ENCODE measurements at places on chromosomes 13 and 19.

DNA sequence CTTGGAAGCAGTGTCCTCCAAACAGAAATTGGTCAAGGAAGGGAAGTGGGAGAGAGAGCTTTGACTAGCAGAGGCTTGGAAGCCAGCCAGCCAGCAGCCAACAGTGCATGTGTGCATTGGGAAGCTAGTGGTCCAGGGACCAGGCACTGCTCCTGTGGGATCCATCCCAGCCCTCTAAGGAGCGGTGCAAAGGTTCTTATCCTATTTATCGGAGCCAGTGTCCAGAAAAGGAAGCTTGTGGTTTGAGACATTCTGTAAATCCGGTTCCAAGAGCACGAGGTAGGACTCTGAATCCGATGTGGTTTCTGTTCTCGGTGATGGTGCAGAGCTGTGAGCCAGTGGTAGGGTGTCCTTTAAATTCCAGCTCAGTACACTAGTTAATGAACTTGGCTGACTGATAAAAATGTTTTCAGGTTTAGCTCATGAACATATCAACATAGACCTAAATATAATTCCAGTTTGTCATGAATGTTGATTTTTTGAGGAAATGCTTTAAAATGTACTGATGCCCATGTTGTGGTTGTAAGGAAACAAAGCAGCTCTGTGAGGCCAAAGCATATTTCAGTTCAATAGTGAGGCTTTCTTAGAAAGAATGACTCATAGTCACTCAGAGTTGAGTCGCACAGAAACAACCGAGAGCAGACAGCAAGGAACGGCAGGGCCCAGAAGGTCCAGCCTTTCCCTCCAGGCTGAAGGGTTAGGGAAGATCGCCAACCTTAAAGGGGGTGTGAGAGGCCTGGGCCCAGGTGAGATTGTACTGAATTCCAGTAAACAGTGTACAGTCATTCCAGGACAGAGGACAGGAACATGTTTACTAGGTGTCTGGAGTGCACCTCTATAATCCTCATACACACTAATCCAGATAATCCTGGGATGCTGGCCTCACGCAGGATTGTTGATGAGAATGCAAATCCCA is 21.5 kb upstream of the GARRE1 start:
- no peak for DNase-seq

- no peak for DNase-seq
Measured at GRCh38 chr19:3608079-3608641, 1.5 kb upstream of the TBXA2R start.

GRCh38 chr19:12774588-12775555 is at the start of gene HOOK2:
HOOK2 (minus strand) TSS chr19:12775552; CDS start chr19:12775449, 103 bp downstream.
- peak; percentile 37 for DNase-seq

GRCh38 chr19:8584965-8585893 is 8.0 kb upstream of the MYO1F start:
- DNase-seq, result no peak

- no peak for DNase-seq
Measured at GRCh38 chr19:57633832-57634131, 814 bp downstream of the ZNF211 start.

GRCh38 chr13:44075113-44075512 is 195.4 kb downstream of the LACC1 start:
- DNase-seq, result no peak

GRCh38 chr13:105914291-105915036 is 621.0 kb downstream of the EFNB2 start:
- no peak for DNase-seq

DNA sequence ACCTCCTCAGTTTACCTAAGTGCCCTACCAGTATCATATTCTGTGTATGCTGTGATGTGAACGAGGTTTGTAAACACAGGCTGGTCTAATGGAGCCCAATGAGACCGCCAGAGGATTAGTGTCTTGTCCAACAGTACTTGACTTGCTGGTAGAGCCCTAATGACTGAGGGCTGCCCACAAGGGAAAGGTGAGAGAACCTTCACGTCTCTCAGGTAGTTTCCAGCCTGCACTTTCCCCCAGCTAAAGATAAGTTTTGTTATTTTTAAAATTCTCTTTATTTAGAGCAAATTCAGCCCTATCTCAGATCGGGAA is 498 bp upstream of the RBM26 start:
- DNase-seq, result no peak

DNA sequence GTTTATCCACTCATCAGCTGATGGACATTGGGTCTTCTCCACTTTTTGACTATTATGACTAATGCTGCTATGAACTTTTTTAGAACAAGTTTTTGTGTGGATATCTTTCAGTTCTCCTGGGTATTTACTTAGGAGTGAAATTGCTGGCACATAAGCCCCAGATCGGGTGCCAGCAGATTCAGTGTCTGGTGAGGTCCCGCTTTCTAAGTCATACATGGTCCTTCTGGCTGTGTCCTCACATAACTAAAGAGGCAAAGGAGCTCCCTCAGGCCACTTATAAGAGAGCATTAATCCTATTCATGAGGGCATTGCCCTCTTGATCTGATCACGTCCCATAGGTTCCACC is 600 bp upstream of the ZNF226 start:
- DNase-seq, result peak; percentile 2

DNA sequence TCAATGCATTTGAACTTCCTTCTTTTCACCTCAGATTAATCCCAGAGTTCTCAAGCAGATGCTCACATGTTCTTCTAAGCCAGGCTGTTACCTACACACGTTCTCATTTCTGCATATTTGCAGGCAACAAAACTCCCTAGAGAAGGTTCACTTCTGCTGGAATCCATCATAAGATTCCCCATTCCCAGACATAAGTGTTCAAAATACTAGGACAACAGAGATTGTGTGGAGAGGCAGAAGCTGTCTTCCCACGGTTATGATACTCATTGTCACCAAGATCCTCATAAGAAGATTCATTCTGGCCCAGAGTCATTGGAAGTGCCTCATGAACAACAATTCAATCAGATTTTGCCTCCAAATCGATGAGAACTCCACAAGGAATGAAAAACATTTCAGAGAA is 931.6 kb upstream of the MIR17HG start:
- DNase-seq, result no peak

DNA sequence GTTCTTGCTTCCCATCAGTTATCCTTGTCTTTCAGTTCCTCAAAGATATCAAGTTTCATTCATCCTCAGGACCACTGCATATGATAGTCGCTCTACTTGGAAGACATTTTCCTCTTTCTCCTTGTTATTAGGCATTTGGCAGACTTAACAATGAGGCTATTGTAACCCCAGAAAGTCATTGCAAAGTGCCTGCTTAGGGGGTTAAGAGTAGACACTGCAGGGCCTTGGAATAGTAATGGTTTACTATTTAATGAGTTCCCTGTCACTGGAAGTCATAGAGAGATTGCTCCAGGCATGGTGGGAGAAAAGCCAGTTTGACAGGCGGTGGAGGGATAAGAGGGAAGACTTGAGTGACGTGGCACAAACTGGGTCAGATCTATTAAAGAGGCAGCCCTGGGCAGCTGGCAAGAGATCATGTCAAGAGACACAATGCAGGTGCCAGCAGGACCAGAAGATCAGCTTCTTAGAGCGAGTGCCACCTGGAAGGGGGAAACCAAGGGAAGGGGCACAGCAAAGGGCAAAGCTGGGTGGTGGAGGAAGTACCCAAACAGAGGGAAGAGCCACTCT is 16.8 kb upstream of the CPB2 start:
- no peak for DNase-seq

DNA sequence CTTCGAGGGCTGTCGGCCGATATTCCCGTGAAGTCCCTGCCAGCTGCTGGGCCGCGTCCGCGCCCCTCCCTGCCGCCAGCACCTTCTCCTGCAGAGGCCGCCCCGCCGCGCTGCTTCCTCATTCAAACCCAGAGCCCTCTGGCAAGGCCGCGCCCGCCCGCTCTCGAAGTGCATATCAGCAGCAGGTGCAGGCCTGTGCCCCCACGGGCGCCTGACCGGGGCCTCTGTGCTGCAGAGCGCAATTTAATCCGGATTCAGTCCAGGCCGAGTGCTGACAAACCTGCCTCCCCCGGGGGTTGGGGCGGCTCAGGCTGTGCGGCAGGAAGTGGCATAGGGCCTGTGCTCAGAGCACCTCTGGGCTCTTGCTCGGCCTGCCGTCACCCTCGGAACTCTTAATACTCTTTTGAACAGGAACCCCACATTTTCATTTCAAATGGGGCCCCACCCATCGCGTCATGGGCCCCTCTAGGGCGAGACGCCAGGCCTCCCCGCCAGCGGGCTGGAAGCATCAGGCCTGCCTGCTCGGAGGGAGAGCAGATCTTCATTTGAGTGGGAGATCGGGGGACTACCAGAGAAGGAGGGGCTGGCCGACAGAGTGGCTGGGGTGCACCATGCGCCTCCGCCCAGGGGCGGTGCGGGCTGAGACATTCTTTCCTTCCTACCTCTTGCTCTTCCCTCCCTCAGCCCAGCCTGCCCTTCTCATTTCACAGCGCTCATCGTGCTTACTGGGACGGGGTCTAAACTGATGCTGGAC is 125.7 kb downstream of the TNFRSF19 start:
- DNase-seq, result no peak

DNA sequence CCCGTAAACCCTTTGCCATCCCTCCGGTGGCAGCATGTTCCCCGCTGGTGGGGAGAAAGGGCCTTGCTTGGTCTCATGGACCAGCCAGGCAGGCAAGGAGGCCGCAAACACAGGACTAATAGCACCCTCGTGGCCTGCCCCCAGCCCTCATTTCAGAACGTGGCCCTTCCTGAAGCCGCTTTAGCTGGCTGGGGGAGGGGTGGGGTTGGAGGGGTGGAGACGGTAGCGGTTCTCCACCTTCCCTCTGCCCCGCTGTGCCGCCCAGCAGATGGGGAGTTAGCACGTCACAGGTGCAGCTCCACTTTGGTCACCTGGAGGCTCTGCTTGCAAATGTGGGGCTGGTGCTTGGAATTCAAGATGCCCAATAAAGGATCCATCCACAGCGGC is 59.3 kb upstream of the URI1 start:
- DNase-seq, result no peak

DNA sequence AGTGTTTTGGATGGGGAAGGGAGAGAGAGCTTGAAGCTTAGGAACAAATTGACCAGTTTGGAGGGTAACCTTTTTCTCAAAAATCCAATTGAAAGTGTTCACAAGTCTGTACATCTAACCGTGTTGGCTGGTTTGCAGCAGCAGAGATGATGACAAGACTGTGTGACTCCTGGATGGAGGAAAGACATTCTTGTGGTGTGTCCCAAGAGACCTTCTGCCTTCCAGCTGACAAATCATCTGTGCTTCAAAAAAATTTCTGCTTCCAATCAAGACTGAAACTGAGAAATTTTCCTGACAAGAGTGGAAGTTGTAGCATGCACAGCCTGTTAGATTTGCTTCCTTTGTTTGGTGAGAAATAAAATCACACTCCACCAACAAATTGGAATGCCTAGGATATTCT is 56.2 kb downstream of the LACC1 start:
- DNase-seq, result no peak

GRCh38 chr19:57171551-57172081 is 4.3 kb upstream of the DUXA start:
- DNase-seq, result peak; percentile 83

GRCh38 chr19:35908010-35908441 is at the start of gene TYROBP:
TYROBP (minus strand) TSS chr19:35908295; CDS start chr19:35908228, 67 bp downstream.
- DNase-seq, result no peak

DNA sequence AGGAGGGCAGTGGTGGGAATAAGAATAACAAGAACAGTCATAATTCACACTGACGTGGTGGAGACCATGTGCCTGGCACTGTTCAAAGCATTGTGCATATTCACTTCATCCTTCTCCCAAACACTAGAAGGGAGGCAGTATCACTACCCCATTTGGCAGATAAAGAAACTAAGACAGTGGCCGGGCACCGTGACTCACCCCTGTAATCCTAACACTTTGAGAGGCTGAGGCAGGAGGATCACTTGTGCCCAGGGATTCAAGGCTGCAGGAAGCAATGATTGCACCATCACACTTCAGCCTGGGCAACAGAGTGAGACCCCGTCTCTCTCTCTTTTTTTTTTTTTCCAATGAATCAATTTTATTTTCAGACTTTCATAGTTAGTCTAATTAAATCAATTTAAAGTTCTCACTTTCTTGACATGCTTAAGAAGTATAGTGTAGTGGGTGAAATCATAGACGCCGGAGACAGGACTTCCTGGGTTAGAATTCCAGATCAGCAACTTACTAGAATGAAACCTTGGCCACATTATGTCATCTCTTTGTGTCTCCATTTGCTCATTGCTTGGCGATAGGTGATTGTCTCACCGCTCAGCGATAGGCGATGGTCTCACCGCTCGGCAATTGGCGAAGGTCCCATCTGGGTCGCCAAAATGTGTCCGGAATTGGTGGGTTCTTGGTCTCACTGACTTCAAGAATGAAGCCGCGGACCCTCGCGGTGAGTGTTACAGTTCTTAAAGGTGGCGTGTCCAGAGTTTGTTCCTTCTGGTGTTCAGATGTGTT is 5.3 kb upstream of the ATG4D start:
- DNase-seq, result no peak

DNA sequence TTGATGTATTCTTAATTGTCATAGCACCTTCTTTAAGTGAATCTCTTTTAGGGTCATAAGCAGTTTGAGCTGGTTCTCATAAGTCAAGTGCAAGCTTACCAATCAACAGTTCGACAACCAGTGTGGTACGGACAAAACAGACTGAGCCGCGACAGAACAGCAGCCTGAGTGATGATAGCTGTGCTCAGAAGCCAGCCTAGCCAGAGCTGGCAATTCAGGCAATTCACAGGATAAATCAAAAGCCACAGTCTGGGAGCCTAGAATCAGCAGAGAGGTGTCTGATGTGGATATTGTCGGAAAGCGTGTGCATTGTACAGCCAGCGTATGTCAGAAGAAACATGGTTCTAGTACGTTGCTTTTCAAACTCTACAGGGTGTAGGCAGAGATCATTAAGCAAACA is 14.9 kb downstream of the UBE2L5 start:
- DNase-seq, result no peak

DNA sequence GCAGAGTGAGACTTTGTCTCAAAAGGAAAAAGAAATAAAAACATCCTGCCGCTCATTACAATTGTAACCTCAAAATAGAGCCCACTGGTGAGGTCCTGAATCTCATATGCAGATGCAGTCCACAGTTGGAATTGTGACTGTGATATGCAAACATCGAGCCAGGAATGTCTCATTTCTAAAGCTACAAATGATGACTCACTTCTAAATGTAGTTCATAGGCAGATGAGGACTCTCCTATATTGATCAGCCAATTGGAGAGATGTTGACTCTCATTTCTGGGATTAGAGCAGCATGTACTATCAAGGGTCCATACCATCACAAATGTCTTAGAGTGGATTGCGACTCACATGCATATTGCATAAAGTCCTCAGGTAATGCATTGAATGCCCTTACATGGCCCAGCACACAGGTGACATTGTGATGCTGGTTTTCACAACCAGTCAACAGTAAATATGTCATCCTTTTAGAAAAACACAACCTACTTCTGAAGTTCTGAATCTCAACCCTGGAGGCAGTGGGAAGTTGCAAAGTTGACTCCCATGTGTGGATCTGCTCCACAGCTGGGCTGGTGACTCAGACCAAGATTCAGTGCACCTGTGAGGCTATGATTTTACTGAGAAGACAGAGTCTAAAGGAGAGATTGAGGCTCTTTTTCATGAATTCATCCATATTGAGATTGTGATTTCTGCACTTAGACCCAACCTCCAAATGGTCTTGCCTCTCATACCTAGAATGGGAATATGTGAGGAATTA is 16.9 kb upstream of the ZNF254 start:
- DNase-seq, result no peak
